ENCODE measurements at places on chromosomes 16 and 17.

DNA sequence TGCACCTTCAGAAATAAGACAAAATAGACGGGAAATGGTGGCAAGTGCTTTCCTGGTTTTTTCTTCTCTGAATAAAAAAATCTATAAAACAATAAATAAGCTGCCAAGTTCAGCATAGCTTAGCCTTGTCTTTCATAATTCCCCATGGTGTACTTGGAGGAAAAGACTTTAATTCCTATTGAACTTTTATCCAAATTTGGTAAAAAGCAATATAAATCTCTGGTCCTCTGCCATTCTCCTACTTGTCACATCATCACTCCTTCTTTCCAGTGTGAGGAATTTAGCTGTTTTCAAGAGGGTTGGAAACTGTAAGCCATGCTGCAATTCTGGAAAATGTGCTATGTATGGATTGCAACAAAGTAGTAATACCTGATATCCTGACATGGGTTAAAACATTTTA, 551.8 kb upstream of the KIF2B start:
- no peak for DNase-seq

GRCh38 chr16:4093495-4094126, 22.6 kb downstream of the ADCY9 start:
- DNase-seq: no peak

- no peak for DNase-seq
Measured at GRCh38 chr17:63390090-63390489, 56.0 kb downstream of the CYB561 start.

DNA sequence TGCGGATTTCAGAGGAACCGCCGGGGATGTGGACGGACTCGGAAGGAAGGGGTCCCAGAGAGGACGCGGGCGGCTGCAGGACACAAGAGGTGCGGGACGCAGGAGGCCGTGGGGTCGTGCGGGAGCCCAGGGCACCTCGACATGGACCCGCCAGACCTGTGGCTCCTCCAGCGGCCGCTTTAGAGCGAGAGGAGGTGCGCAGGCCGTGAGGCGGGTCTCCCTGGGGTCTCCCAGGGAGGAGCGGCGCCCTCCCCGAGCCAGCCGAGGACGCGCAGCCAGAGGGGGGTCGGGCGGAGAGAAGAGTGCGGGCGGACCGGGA, 6.8 kb upstream of the FLYWCH1 start:
- DNase-seq: no peak

- no peak for DNase-seq
Measured at GRCh38 chr17:4189280-4189679, 46.3 kb downstream of the CYB5D2 start.

GRCh38 chr16:2511128-2511800, 2.5 kb upstream of the ATP6V0C start:
- peak; percentile 72 for DNase-seq

- no peak for DNase-seq
Measured at GRCh38 chr16:30359871-30360170, 4.7 kb upstream of the CD2BP2 start.

DNA sequence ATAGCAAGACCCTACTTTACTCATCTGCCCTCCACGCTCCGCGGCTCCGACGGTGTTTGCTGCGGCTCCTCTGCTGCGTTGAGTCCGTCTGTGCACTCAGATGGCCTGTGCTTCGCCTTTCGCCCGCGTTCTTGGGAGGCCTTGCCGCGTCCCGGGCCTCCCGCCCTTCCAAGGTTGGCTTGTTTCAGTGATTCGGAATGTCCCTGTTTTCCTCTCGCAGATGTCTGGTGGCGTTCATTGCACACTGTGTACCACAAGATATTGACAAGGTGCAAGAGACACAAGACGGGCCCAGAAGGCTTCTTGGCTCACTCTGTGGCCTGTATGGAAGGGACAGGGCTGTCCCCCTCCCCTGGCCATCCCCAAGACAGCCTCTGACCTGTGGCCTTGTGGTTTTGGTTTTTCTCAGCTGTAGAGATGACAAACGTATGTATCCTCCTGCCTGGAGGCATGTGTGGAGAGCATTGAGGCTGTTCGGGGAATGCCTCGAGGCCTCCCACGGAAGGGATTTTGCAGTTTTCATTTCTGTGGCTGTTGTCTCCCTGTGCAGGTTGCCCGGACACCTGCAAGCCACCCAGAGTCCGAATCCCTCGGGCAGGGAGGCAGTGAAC, 15.4 kb downstream of the MGRN1 start:
- no peak for DNase-seq

- no peak for DNase-seq
Measured at GRCh38 chr17:81638683-81639082, 1.7 kb downstream of the TSPAN10 start.

GRCh38 chr17:82553210-82553930, 33.8 kb downstream of the FOXK2 start:
- DNase-seq: no peak
